ENCODE measurements at places on chromosomes 12 and 14.
A peak's percentile ranks its signal among the peaks of the same experiment; 100 is the strongest.

DNA sequence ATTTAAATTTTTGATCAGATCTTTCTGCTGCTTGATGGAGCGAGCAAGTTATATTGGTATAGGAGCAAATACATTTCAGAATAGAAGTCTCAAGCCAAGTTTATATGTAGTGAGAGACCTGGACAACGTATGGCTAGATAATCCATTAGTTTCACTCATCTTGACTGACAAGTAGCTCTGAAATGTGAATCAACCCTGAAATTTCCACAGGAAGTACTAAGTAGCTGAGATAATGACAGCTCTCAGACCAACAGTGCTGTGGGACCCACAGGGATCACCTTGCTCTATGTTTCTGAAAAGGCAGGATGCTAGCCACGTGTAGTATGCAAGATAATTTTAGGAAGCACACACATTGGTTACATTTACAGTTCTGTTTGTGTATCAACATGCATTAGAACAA, 258.6 kb upstream of the FOXN3 start:
- DNase-seq = no peak

DNA sequence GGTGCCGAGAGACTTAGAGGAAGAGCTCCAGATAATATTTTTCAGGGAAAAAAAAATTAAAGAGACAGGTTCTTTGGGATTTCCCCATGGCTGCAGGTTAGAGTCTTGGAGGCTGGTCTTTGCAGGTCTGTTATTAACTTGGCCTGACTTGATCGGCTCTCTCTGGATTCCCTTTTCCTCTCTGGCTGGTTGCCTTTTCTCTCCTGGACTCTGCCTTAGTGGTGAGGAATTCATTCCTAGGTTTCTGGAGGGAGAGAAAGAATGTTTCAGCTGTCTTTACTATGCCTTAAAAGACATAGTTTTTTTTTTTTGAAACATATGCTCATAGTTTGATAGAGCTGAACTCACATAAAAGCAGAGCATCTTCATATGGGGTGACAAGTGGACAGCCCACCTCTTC, 336.3 kb downstream of the BMP4 start:
- peak; percentile 78 for DNase-seq

GRCh38 chr14:71363946-71364925, 457.0 kb downstream of the PCNX1 start:
- no peak for DNase-seq

DNA sequence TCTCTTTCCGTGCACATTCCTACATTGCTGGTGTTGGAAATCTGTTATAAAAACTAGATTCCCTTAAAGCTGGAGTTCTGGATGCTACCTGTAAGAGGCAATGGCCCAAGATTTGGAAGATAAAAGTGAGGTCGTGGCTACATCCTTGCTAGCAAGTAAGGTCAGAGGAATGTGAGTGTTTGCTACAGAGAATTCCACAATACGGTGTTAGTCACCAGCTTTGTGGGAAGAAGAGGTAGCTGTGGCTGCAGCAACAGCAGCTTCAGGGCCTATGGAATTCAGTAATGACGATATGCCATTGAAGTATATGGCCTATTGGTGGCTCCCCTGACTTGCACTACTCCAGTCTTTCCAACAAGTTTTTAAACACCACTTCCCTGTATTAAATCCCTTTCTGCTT, 227.7 kb upstream of the TMEM260 start:
- no peak for DNase-seq

DNA sequence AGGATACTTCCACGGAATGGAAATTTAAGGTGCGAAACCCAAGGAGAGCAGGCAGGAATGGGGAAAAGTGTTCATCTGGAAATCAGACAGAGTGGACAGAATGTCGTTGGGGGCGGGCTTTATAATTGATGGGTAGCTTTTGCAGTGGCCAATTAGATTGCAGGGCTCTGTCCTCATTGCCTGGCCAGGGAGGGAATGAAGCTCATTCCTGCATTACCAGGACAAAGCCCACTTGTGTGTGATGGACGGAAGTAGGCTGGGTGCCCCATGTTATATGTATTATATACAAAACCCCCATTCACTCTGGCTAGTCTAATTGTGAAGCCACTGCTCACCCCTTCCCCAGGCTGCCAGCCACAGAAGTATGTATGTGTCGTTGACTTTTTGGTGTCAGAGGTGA, 23.6 kb downstream of the ZNF664 start:
- DNase-seq = no peak

- DNase-seq = no peak
These were observed 1025.7 kb upstream of the TMEM132C start for GRCh38 chr12:127241072-127241817.

DNA sequence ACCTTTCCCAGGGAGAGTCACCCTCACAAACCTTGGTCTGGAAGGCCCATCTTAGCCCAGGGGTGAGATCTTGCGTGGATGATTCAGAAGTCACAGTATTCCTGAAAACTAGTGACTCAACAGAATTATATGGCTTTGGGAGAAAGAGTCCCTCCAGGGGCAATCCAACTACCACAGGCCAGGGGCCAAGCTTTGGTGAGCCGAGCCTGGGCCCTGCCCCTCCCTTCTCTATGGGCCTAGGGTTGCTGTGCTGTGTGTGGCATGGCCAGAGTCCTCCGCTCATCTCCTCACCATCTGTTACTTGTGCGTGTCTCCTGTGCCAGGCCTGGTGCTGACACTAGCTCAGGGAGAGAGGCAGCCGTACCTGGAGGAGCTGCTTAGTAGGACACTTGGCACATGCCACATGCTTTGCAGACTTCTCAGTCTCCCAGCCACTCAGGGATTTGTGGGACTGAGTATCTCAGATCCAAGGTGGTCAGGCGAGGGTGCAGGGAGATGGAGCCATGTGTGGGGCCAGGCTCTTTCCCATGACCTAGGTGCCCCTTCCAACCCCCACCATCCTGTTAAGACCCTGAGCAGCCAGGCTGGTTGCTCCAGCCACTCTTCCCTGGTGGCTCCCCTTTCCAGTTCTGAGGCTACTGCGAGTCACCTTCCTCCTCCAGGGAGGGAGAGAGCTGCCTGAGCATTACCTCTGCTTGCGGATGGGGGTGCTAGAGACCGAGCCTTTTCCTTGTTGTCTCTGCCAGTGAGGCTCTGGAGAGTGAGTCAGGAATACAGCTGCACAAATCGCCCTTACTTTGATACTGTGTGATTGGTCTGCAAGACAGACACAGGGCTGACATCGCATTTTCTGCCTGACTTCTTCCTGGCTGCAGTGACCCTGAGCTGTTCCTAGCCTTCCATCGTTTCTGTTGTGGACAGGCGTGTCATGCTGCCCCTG, 94.1 kb downstream of the SLC25A47 start:
- peak; percentile 70 for DNase-seq

DNA sequence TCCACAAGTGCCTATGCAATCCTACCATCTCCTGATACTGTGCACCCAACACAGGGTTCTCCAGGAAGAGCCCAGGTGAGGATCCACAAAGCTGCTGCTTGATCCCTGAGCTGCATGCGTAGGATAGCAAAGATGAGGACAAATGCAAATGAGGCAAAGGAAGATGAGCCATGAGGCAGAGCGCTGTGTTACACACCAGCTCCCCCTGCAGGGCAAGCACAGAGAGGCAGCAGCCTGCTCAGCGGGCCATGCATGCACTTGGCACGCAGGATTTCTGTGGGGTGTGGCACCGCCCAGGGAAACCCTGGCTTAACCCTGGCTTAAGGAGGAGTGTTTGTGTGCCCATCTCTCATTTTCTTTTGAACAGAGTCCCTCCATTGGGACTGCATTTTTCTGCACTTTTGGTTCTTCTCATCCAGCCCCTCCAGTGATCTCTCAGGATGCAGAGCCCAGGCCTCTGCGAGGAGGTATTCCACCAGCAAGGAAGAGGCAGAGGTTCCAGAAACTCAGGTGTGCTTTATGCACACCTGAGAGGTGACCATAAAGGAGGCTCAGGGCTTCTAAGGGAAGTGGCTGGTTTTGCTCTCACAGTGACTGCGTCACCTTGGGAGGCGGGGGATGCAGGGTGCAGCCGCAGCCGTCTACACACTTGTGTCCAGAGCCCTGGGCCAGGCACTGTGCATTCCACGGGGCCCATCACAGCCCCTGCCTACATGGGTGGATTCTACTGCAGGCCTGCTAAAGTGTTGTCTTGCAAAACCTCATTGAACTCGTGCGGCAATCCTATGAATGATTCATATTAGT, 973.3 kb upstream of the TMEM132C start:
- no peak for DNase-seq

GRCh38 chr12:126704609-126705008, 1562.4 kb upstream of the TMEM132C start:
- no peak for DNase-seq

DNA sequence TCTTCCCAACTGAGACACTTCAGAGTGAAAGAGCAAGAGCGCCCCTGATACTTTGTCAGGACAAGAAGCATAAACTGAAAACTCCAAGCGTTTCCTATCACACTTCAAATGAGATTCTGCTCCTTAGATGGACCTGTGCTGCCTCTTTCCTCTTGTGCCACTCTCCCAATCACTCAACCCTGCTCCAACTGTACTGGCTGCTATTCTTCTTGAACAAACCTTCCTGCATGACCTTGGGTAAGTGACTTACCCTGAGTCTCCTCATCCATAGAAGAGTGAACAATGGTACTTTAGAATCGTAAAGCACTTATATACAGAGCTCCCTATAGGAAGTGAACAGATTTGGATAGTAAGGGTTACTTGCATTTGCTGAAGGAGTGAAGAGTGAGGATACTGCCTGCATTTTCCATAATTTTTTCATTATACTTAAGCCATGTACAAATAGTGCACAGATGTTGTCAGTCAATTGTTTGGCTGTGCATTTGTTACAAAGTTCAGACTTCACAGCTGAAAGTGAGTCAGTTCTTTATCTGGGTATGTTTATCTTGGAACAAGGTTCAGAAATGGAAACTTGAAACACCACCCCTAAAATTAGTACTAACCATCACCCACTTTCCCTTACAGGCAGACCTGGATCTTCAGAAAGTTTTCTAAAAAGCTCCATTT, 10.8 kb downstream of the MTERF2 start:
- DNase-seq = no peak

GRCh38 chr14:21985081-21985480, 311.5 kb upstream of the OR4E1 start:
- no peak for DNase-seq

DNA sequence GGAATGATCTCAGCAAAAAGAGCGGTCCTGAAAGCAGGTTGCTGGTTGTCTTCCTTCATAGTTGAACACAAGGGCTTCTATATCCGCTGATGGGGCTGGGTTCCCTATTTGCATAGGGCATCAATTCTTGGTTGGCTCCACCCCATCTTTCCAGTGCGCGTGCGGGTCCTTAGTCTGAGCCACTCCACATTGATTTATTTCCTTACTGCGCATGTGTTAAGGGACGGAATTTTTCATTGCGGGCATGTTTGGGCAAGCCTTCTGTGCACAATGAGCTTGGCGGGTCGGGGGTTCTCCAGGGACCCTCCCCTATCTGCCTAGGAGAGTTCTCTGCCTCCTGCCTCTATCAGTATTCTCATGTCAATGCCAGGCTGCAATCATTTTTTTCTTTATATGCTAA, 21.2 kb upstream of the DLGAP5 start:
- DNase-seq = no peak

- peak; percentile 89 for DNase-seq
These were observed at the start of gene CMAS for GRCh38 chr12:22046090-22046967. TSS of gene CMAS (plus strand) at chr12:22046218. CDS start at chr12:22046304, 86 bp downstream.

DNA sequence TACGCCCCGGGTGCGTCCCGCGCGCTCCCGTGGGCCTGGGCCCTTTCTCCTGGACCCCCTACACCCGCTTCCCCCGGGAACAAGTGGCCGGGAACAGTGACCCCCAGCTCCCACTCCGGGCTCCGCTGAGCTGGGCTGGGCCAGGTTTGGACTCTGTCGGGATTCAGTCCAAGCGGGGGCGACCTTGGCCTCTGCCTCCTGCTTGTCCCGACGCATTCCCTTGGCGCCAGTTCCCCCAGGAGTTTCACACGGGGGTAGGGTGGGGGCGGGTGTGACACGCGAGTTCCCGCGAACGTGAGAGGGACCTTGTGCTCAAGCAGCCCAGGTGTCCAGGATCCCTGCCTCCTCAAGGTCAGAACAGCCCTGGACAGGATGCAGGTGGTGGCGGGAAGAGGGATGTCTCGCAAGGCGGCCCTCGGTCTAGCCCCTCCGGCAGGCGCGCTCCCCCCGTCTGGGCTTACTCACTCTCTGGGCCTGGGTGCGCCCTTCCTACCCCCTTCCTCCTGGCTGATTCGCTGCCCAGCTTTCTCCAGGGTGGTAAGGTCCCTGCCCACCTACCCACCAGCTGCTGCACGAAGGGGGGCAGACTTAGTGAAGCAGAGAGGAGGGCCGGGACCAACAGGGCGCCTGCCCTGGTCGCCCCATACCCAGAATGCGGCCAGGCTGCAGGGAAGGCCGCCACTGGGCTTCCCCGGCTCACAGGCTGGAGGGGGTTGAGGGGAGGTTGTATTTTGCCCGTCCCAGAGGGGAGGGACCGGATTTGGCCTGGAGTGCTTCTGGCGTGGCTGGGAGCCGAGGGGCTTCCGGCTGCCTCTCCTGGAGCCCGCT, 862 bp downstream of the CRIP2 start:
- DNase-seq = peak; percentile 76

- DNase-seq = no peak
These were observed 10.4 kb upstream of the ITPK1 start for GRCh38 chr14:93126111-93126510.

DNA sequence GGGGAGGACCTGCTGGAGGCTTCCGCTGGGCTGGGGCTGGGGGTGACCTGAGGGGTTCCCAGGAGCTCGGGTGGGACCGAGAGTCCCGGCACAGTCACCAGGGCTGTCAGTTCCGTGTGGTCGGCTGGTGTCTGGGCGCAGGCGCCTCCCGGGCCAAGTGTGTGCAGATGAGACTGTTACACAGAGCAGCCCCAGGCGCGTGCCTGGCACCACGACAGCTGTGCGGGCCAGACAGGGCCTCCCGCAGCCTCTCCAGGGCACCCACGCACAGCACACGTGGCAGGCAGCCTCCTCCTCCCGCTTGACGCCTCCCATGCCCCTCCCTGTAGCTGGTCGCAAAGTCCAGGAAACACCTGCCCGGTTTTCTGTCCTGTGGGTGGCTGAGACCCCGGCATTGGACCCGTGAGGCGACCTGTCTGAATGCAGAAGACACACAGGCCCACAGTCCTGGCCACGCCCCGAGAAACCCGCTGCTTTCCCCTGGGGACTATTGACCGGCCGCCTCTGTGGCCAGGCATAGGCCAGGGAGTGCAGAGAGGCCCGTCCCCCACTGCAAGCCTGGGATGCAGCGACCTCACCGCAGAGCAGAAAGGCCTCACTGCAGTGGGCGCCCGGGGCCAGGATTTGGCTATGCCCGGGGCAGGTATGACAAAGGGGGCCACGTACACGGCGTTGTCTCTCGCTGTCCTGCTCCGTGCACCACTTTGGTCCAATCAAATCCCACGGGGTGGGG, 12.1 kb upstream of the GALNT9 start:
- DNase-seq = no peak

DNA sequence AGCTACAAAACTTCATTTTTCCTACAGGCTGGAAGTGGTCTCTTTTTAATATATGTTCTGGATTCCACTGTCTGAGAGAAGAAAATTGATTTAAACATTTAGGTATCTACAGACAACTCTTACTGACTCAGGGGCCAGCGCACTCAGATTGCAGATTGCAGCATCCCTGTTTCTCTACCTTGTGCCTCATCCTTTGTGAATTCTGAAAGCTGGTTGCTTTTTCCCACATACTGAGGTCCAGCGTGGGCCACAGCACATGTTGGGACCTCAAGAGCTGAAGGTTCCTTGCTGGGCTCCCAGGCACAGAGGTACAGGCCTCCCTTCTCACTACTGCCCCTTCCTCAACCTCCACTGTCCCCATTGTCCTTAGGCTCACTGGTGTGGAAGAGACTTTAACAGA, 101.7 kb upstream of the CCDC175 start:
- DNase-seq = no peak
